ENCODE measurements at places on chromosomes 6 and 20.

GRCh38 chr6:116191881-116192280, 62.0 kb downstream of the TSPYL4 start:
- DNase-seq: no peak

- DNase-seq: no peak
Observed at GRCh38 chr6:48552905-48553304, 441.9 kb upstream of the PTCHD4 start.

- no peak for DNase-seq
Observed at GRCh38 chr20:63951398-63952209, 4.6 kb downstream of the UCKL1 start.

- DNase-seq: no peak
Observed at GRCh38 chr6:3693831-3694230, 57.7 kb downstream of the PXDC1 start.

- DNase-seq: peak; percentile 14
Observed at GRCh38 chr6:36028088-36028876, 674 bp downstream of the MAPK14 start.

DNA sequence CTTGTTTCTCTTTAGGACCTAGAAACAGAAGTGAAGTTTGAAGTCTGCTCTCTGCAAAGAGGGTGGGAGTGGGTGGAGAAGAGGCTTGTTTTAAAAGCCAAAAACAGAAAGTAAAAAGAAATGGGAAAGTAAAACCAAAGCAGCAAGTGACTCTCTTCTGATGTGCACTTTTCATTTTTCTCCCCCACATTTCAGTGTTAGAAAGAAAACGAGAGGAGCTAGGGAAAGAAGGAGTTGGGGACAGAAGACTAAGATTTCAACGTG, 1.3 kb downstream of the C6orf141 start:
- DNase-seq: no peak

GRCh38 chr6:2988094-2988425, 11.6 kb upstream of the NQO2 start:
- DNase-seq: no peak

- no peak for DNase-seq
Observed at GRCh38 chr6:21593927-21594415, 420 bp downstream of the SOX4 start.

All from activated CD4-positive, CD25-positive, alpha-beta regulatory T cell treated with anti-CD3 and anti-CD28 coated beads, Interleukin-2, amount 50 U/mL, for 16 hours (primary cell).